ENCODE measurements at places on chromosomes 7 and 10.
A peak's percentile ranks its signal among the peaks of the same experiment; 100 is the strongest.

DNA sequence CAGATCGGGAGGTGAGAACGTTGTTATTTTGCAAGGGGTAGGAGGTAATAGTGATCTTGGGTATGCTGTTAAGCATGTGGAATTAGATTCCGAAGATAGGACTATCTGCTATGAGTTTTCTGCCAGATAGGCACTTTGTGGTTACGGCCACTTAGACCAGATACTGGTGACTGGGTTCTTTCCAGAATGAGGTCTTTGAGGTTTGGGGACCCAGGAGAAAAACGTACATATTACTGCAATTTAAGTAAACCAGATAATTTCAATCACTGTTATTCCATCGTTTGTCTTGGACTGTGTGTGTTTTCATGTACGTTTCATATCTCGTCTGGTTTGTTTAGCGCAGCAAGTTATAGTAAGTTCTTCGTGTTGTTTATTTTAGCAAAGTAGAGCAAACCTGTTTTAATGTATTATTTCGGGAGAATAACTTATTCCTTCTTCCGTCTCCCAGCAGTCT is 312 bp downstream of the ARL4A start:
- DNase-seq: no peak

- no peak for DNase-seq
These were observed 220.5 kb upstream of the ETV1 start for GRCh38 chr7:14209896-14210484.

DNA sequence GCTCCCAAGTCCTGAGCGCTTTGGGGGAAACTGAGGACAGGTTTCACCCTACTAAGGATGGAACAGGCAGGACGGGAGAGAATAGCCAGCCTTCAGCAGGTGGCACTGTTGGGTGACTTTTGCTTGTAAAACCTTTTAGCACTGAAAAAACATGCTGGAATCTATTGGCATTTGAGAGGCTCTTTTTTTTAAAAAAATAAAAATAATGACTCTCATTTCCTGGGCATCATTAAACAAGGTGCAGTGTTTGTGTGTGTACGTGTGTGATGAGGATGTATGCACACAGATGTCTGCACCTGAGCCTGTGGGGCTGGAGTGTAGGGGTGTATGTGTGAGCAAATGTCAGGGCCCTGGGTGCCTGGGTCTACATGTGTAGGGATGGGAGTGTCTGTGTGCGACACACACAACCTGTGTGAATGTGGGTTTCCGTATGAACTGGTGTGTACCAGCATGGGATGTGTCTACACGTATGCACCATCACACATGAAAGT is 177.9 kb downstream of the RPS24 start:
- DNase-seq: no peak

GRCh38 chr7:43211286-43211685 is 98.8 kb downstream of the HECW1 start:
- DNase-seq: peak; percentile 18

DNA sequence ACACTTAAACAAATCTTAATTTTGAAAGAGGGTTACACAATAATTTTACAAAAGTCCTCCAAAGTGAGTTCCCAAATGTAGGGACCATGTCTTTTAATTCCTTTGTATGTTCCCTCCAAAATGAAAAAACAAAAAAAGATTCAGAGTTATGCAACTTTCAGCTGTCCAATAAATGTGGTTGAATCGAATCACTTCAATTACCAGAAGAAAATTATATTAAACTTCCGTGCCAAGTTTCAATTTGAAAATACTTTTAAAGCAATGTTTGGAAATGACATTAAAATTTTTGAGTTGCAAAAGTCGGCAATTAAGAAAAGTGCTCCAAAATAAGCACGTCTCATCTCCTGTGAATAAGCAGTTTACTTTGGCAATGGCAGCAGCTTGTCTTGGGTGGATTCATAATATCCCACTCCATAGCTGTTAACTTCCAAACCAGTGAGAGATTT is 60.3 kb upstream of the C1GALT1 start:
- no peak for DNase-seq

DNA sequence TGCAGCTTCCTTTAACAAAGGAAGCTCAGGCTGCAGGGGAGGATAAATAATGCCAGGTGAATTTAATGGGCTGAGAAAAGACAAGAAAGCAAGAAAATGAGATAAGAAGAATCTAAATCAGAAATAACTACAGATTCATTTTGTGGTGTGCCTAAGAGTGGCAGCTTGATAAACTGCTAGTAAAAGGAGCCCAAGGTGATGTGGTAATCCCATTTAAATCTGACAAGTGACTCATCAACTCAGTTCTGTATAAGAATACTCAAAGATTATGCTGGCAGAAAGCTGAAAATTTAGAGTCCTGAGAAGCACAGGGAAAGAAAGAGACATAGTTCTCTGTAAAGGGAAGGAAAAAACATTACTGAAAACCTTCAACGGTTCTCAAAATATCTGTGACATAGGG is 109.4 kb upstream of the PDE1C start:
- no peak for DNase-seq

DNA sequence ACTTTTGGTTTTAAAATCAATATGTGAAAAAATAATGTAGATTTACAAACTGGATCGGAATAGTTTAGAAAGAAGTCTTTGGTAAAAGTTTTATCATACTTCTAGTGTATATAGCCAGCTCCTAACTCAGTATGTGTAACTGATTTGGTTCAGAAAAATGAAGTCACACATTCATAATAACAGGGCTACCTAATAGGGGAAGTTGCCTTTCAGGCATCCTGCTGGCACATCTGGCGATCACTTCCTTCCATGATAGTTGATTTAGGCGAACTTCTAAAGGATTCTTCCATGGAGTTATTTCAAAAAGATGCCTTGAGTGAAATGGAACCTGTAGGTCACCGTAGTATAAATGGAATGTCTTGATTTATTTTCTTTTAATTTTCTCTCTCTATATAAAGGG is 69.1 kb downstream of the SHH start:
- no peak for DNase-seq

Measured in HuH-7 (cell line).